ENCODE measurements at places on chromosomes 2 and 18. TPM values are rescaled to one million over a fixed set of nuclear protein-coding genes. Genes with fewer than 3 reads are reported as not detected.

TLX2 gene
- not detected for total RNA-seq

FN1 gene
- 986 TPM for total RNA-seq

GRHL1 gene
- total RNA-seq = 1.5 TPM

CYRIA gene
- total RNA-seq = 16.7 TPM

FAM161A gene
- 5.9 TPM for total RNA-seq

TEKT4 gene
- not detected for total RNA-seq

HRH4 gene
- 0.36 TPM for total RNA-seq

IL36A gene
- not detected for total RNA-seq

SEPTIN10 gene
- total RNA-seq = 135 TPM

KLHL41 gene
- total RNA-seq = 1.8 TPM

LIMS3 gene
- 3.7 TPM for total RNA-seq

FMNL2 gene
- 129 TPM for total RNA-seq

CYP1B1 gene
- total RNA-seq = 237 TPM

PID1 gene
- 24.3 TPM for total RNA-seq

NXPH2 gene
- not detected for total RNA-seq

LIMS1 gene
- total RNA-seq = 50.2 TPM

MAP3K20 gene
- total RNA-seq = 36.2 TPM

RAB11FIP5 gene
- 40.3 TPM for total RNA-seq

TUBA3E gene
- total RNA-seq = not detected

RPRD1A gene
- 58.1 TPM for total RNA-seq

TRPM8 gene
- not detected for total RNA-seq

PTCD3 gene
- 90.7 TPM for total RNA-seq

MARCHF4 gene
- not detected for total RNA-seq

TGFBRAP1 gene
- total RNA-seq = 20.6 TPM

IL18RAP gene
- 3.0 TPM for total RNA-seq

NEB gene
- 2.2 TPM for total RNA-seq

BIN1 gene
- total RNA-seq = 62.8 TPM

CABYR gene
- 1.5 TPM for total RNA-seq
